ENCODE measurements at places on chromosomes 1 and 21.

DNA sequence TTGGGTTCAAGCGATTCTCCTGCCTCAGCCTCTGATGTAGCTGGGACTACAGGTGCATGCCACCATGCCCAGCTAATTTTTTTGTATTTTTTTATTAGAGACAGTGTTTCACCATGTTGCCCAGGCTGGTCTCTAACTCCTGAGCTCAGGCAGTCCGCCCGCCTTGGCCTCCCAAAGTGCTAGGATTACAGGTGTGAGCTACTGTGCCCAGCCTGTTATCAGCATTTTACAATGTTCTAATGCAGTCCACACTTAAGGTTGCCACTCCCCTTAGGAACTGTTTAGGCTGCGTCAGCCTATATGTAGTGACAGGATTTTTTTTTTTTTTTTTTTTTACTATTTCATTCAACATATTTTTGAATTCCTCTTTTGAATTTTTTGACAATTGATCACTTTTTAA, 30.2 kb downstream of the AGPAT3 start:
- DNase-seq = no peak

GRCh38 chr1:113307771-113308445, 82.4 kb upstream of the MAGI3 start:
- DNase-seq = no peak

DNA sequence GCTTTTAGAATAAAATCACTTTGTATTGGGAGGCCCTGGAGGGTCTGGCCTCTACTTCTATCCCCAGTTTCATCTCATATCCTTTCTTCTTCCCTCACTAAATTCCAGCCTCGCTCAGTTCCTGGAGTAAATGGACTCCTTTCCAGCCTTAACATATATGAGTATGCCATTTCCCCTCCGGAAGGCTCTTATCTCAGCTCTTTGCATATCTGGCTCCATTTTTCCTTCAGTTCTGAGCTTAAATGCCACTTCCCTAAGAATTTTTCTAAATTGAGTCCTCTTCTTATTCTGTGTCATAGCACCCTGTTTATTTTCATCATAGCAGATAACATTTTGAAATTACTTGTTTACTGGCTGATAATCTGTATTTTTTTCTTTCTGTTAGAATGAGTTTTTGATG, 20.2 kb upstream of the DUSP10 start:
- DNase-seq = no peak

- DNase-seq = no peak
These were observed 11.7 kb downstream of the TAGLN2 start for GRCh38 chr1:159913451-159914192.

DNA sequence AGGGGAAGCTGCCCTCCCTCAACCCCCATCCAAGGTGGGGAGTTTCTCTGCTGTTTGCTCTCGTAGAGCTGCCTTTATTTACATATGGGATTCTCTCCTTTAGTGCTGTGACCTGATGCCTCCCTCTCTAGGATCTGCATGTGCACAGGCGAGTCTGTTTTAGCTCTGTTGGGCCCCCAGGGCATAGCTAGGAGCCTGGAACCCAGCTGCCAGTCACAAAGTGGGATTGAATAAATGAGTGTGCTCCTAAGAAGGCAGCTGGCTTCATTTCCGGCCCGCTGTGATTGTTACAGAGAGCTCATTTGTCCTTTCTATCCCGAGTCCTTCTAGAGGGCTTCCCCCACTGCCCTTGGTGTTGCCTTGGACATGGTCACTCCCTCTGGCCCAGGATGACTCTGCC, 176.6 kb downstream of the GRIK3 start:
- no peak for DNase-seq

- DNase-seq = no peak
These were observed 18.2 kb downstream of the RCAN1 start for GRCh38 chr21:34596561-34597271.

- no peak for DNase-seq
These were observed 11.4 kb upstream of the PRELP start for GRCh38 chr1:203464226-203464625.

Measured in HS-27A (cell line).